ENCODE measurements at places on chromosomes 16 and 17. TPM values are rescaled to one million over a fixed set of nuclear protein-coding genes. Genes with fewer than 3 reads are reported as not detected.

The CBFA2T3 gene
- polyA plus RNA-seq: 3.2 TPM

The CUEDC1 gene
- polyA plus RNA-seq: 44.6 TPM

The ASPA gene
- polyA plus RNA-seq: 30.2 TPM

The ABCC12 gene
- not detected for polyA plus RNA-seq

The SLFN14 gene
- 0.09 TPM for polyA plus RNA-seq

The CHST6 gene
- polyA plus RNA-seq: 0.26 TPM

The CBX2 gene
- 20.9 TPM for polyA plus RNA-seq

The MYL4 gene
- polyA plus RNA-seq: 3.6 TPM

The PFN1 gene
- polyA plus RNA-seq: 467 TPM

The SPATA32 gene
- polyA plus RNA-seq: 0.09 TPM

The CCL1 gene
- not detected for polyA plus RNA-seq

The CLEC18C gene
- polyA plus RNA-seq: 29.8 TPM
